RPMI7951 (cell line): ENCODE measurements at places on chromosomes 1 and 21.

GRCh38 chr1:186710696-186711095, 30.5 kb upstream of the PTGS2 start:
- no peak for DNase-seq

GRCh38 chr1:78078358-78078757, 32.6 kb downstream of the GIPC2 start:
- no peak for DNase-seq

DNA sequence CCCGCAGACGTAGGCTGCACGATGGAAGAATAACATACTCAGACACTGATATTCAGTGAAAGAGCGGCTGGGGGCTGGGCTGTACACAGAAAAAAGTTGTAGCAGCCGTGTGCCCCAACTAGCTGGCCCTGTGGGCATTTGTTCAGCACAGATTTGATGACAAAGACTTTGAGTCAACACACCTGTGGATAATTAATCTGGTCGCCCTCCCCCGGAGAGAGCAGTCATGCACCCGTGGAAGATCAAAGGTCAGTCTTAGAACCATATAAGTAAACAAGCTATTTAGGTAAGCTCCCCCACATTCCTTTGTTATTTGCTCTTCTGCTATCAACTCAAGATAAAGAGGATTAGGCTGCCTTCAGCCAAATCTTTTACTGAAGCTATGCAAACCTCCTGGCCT, 148.4 kb upstream of the HMCN1 start:
- peak; percentile 42 for DNase-seq

DNA sequence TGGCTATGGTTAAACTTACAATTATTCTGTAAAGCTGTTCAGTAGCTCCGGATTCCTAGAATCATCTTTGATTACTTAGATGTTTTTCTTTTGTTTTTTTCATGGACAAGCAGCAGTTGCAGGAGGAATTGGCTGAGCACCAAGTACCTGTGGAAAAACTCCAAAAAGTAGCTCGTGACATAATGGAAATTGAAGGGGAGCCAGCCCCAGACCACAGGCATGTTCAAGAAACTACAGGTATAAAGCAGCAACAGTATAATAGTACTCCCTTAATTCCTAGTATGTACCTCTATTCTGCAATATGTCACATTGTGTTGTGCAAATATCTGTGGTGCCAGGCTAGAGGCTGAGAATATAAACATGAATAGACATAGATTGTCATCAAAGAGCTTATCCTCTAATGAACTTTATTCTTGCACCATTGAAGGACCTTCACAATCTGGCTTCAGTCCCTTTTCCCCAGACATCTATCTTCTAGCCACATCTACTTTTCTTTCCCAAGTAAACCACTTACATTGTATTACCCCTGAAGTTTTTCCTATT, 132.3 kb upstream of the BMP8A start:
- DNase-seq, result no peak

DNA sequence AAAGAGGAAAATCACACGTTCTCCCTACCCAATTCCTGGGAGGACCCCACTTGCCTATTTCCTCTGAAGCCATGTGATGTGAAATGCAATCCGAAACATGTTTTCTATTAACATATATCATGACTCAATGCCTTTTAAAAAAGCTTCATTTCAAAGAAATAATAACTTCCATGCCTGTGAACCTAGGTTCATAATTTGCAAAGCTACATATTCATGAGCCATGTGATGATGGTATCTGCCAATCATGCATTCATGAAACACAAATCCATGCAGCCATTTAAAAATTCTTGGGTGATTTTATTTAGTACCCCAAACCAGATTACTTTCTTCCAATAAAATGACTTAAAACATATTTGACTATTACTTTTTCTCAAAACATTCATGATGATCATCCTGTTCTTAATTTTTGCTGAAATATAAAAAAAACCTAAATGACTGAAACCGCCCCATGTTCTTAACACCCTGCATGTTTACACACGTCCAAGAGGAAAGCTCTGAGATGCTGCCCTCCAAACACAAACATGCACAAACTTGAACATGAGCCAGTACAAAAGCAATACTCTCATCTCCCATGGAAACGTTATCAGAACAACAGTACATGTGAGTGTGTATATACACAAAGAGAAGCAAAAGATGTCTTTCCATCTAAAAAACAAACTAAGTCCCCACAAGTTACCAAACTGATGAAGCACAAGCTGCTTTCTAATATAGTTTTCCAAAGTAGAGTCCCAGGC, 140.1 kb downstream of the TGFBR3 start:
- no peak for DNase-seq

DNA sequence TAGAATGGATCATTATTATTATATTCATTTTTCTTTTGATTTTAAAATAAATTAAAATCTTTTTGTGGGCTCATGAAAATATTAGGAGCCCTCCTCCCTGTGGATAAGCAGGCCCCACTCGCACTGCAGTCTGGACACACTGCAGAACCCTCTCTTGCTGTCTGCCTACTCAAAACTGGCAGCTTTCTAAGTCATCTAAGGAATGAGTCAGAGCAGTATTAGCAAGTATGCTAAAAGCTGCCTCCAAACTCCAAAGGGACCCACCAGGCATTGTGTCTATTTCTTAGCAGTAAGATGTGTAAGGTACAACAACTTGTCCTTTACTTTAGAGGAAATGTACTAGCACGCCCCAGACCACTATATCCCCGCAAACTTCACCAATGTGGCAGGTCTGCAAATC, 108.8 kb downstream of the SYF2 start:
- DNase-seq, result no peak

- DNase-seq, result peak; percentile 75
These were observed 113.7 kb upstream of the DPYD start for GRCh38 chr1:98034505-98034904.

- no peak for DNase-seq
These were observed 276.9 kb upstream of the SNX7 start for GRCh38 chr1:98384461-98385141.

DNA sequence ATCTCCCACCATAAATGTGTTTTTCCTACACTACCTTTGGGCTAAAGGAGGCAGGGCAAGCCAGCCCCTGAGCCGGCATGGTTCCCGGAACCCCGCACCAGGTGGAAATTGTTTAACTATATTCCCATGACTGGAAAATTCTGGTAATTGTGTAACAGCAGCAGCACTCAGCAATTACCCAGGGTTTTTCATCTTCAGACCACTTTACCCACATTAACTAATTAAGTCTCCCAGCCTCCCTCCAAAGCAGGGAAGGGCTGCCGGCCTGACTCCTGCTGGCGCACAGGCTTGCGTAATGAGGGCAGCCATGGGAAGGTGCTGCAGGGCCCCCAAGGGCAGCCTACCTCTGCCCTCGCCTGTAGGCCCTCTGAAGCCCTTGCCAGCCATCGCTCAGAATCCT, 140.7 kb upstream of the VAMP3 start:
- DNase-seq, result no peak

DNA sequence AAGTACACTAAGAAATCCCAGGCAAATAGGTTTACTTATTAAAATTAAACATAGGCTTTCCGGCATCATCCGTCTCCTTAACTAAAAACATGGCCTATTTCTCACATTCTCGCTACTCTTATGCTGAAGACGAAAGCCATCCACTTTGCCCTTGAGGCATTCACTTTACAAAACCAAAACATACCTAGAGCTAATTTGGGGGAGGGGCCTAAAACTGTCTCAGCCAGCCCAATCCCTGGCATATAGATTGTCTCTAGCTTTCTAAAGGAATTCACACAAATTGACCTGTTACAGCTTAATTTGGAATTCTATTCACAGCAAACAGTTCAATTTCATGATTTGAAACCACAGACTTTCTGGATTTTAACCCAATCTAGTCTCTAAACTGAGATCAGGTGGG, 34.8 kb downstream of the SLC35D1 start:
- no peak for DNase-seq

DNA sequence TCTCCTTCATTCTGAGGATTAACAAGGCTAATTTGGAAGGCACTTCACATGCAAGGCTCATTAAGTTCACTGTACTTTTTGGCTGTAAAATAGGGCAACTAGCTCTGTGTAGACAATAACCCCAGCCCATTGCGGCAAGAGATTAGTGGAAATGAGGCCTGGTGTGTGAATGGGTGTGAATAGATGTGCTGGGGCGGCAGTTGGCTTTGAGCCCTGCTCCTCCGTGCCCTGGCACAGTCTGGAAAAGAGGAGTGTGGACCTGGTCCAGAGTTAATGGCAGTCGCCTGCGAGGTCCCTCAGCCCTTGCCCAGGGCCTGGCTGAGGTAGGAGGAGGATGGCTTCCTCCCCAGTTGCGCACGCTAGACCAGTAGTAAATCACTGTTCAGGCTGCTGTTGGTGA, 4.8 kb downstream of the KISS1 start:
- no peak for DNase-seq

DNA sequence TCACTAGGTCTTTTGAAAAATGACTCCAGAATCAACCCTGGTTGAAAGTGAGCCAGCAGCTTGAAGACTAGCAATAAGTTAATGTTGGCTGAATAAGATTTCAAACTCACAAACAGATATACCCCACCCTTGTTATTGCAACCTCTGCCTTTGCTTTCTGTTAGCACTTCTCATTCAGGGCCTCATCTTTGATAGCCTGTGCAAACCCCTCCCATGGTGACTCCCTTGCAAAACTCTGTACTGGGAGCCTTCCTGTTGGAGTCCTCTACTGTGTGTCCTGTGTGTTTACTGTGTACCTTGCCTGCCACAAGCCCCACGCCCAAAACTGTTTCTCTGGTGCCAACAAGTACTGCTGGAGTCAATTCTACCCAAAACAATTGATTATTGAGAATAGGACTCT, 50.2 kb downstream of the ZNF678 start:
- DNase-seq, result no peak

DNA sequence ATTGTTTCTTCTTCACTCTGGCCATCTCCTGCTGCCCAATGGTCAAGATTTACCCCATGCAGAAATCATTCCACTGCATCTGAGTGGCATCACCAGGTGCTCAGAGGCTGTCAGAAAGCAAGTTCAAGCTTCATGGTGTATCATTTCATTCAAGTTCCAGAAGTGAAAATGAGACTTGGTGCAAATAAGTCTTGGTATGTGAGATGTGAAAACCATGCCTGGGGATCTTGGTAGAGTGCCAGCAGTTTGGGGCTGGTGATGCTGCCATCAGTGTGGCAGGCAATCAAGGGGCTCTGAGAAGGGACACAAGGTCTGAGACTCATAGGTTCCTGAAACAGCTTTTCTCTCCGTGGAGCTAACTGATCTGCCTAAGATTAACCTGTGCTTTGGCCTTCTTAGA, 52.0 kb downstream of the CD2 start:
- DNase-seq, result peak; percentile 6

DNA sequence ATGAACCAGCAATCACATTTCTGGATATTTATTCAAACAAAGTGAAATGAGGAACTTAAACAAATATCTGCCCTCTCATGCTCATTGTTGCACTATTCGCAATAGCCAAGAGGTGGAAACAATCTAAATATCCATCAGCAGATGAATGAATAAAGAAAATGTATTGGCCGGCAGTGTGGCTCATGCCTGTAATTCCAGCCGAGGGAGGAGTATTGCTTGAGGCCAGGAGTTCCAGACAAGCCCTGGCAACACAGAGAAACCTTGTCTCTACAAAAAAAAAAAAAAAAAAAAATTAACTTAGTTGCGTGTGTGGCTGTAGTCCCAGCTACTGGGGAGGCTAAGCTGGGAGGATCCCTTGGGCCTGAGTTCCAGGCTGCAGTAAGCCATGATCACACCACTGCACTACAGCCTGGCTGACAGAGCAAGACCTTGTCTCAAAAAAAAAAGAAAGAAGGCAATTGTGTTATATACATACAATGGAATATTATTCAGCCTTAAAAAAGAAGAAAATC, 191.4 kb downstream of the AKT3 start:
- no peak for DNase-seq

DNA sequence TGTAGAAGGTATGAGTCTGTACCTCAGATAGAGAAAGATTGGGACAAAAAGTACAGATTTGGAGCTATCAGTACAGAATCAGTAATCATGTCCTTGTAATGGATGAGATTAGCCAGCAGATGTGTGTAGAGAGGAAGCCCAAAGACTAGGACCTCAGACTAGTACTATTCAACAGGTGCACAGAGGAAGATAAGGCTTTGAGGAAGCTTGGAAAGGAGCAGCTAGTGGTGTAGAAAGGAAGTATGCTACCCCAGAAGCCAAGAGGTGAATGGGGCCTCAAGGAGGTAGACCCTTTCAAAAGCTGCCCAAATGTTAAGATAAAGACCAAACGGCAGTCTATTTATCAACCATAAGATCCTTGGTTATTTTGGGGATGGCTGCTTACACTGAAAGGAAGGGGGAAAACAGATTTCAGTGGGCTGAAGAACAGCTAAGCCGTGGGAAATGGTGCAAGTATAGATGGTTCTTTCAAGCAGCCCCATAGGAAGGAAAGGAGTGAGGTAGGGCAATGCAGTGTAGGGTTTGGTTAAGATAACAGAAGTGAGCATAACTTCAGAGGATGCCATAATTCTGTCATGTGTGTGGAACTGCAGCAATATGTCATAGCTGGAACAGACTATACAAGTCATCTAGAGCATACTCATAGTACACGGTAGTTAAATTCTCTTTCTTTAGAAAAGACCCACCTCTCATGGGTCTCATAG, 221.7 kb downstream of the HHIPL2 start:
- DNase-seq, result no peak

DNA sequence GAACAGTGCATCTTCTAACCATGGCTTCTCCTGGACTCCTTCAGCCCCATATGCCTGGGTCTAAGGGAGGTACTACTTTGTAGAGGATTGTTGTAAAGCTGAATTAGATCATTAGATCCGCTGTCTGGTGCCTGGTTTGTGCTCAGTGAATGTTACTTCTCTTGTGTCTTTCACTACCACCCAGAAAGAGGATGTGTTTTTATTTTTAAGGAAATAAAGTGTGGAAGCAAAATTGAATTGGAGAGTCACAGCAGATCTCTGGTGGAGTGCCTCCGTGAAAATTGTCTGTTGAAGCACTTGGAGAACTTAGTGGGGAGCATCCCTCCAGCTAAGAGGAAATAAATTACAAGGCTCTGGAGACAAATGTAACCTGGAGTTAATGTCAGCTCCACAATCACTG, 101.8 kb upstream of the ARTN start:
- no peak for DNase-seq

DNA sequence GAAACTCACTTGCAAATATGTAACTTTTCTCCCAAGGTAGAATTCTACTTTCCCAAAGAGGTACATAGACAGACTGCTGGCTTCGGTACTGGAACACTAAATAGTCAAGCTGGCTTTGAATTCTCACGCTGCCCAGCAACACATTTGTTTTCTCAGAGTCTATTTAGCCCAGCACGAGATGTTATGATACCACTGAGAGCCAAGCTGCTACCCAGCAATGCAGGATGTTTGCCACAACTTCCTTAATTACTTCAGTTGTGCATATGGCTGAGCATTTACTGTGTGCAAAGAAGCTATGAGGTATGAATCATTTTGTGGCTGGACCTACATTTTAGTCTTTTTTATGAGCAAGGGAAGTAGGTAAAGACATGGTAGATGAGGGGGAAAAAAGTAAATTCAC, 793.2 kb downstream of the PLA2G4A start:
- peak; percentile 39 for DNase-seq

GRCh38 chr21:37047079-37047478, 25.8 kb downstream of the PIGP start:
- DNase-seq, result no peak

DNA sequence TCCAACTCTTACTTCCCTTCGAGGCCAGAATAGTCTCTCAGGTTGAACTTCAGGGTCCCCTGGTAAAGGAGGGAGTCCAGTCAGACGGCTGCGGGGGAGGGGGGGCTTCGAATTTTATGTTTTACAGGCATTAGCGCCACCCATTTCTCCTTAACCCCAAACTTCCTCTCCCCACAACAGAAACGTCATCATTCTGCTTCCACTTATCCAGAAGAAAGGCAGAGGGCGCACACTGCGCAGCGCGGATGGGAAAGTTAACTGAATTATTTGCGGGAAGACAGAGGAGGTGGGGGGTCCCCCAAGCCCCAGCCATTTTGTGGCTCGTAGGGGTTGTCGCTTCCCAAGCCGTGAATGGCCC, 529 bp upstream of the PRMT2 start:
- peak; percentile 82 for DNase-seq
